ENCODE measurements at places on chromosomes 6 and 20.

DNA sequence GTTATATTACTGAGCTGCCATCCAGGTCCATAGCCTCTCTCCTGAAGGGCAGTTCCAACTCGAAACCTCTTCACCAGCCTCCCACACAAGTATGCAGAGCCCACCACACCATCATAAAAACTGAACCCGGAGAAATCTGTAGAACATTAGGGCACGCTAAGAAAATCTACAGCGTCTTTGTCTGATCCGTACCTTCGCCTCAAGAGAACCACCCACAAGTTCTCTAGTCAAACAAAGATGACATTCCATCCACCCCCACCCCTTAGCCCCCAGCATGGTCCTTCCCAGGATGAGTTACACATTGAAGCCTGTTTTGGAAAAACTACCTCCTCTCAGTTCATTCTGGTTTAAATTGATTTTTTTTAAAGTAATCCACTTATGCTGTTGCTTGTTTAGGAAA is 219.7 kb downstream of the ZMYND8 start:
- no peak for DNase-seq

- no peak for DNase-seq
Measured at GRCh38 chr6:155313602-155314091, 637 bp downstream of the TFB1M start.

GRCh38 chr6:35291491-35291890 is 6.1 kb upstream of the DEF6 start:
- DNase-seq, result no peak

DNA sequence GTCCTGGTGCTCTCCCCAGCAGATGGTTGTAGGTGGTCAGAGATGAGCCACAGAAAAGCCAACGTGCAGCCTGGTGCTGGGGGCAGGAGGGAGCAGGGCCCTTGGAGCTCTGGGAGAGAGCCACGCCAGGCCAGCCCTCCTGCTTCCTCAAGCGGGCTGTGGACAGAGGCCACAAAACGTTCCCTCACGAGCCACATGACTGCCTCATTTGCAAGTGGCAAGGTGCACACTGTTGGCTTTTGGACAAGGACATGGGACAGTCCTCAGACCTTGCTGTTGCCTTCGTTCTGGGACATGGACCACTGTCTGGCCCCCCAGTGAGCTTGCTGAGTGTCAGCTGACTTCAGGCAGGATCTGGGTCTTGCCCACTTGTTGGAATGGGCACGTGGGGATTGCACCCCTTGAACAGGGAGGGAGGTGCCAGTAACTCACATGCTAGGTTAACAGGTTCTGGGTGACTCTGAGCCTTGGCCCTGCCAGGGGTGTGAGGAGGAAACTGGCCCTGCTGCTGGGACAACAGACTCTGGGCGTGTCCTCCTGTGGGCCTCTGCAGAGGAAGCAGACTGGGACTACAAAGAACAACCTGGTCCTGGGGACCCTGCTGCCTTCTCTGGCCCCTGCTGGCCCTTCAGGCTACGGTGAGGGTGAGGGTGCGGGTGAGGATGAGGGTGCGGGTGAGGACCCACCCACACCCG is 2.6 kb downstream of the SLCO4A1 start:
- no peak for DNase-seq

GRCh38 chr6:47240277-47240890 is 69.3 kb downstream of the TNFRSF21 start:
- DNase-seq, result no peak

DNA sequence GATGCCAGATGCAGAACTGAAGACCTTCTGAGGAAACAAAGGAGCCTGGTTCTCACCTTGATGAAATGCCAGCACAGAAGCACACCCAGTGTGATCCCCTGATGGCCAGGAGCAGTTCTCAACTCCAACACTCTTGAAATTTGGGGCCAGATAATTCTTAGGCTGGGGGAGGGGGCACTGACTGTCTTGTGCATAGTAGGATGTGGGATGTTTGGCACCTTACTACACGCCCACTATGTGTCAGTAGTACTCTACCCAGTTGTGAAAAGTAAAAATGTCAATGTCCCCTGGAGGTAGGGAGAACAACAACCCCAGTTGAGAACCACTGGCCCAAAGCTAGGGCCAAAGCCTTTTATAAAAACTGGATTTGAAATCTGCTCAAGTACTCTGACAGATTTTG is 398.3 kb upstream of the ARID1B start:
- DNase-seq, result no peak

Measured in amygdala (tissue), 56 donors.